ENCODE measurements at places on chromosomes 6 and 20.
A peak's percentile ranks its signal among the peaks of the same experiment; 100 is the strongest.

GRCh38 chr6:156917213-156917612 is 140.0 kb downstream of the ARID1B start:
- DNase-seq: no peak

DNA sequence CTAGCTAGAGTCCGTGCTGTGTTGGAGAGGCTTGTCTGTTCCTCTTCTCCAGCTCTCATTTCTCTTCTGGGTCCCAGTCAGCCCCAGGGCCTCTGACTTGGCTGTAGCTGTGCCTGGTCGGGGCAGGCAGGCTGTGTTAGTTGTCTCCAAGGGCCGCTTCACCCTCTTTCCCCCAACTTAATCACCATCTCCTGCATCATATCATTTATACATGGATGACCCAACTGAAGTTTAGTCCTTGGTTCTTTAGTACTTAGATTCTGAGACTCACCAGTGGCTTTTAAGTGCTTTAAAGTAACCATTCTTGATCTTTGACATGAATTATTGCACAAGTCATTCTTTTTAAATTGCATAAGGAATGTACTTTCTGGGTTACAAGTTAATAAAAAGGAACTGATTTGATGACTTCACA is 127.3 kb downstream of the RTN4IP1 start:
- DNase-seq: no peak

DNA sequence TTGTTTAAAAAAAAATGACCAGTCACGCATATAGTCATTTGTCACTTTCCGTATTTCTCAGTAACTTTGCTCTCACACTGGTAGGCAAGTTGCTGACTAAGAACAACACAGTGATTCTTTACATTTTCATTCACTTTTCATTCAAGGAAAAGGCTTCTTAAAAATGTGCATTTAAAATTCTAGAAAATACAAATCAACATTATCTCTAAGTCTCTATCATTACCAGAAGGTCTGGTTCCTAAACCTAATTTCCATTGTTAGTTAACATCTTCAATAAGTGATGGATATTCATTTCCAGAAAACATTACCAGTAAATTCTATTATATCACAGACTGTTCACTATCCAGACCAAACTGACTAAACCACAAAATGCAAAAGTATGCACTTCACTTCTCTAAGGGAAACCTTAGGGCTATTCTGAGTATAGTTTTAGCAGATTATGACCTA is 115.3 kb downstream of the AHI1 start:
- no peak for DNase-seq

DNA sequence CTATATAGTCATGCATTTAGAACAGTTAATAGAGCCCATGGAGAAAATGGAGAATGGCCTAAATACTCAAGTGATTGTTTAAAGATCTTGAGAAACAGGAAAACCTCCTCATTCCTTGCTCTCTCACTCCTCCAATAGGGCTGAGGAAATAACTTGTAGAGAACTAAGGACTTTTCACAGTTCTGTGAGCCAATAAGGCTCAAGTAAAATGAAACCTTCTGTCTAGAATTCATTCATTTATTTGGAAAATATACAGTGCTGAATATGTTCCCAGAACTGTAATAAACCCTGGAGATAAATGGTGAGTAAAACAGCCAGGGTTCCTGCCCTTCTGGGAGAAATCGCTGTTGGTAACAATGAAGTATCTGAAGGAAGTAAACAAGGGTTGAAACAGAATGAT is 35.3 kb downstream of the ELOVL2 start:
- DNase-seq: no peak

DNA sequence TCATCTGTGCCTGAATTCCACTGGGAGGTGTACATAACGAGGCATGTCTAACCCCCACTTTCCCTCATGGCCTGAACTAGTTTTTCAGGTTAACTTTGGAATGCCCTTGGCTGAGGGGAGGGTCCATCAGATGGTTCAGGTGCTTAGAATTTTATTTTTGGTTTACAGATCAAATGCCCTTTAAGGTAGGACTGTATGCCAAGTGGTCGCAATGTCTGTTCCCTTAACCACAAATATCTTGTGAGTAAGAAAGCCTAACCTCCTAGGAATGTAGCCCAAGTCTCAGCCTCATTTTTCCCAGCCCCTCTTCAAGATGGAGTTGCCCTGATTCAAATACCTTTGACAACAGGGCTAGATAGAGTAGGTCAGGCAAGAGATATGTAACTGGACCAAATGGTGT is 78.4 kb downstream of the RNASET2 start:
- DNase-seq: no peak

- no peak for DNase-seq
Measured at GRCh38 chr6:140289186-140289585, 914.7 kb upstream of the CITED2 start.

DNA sequence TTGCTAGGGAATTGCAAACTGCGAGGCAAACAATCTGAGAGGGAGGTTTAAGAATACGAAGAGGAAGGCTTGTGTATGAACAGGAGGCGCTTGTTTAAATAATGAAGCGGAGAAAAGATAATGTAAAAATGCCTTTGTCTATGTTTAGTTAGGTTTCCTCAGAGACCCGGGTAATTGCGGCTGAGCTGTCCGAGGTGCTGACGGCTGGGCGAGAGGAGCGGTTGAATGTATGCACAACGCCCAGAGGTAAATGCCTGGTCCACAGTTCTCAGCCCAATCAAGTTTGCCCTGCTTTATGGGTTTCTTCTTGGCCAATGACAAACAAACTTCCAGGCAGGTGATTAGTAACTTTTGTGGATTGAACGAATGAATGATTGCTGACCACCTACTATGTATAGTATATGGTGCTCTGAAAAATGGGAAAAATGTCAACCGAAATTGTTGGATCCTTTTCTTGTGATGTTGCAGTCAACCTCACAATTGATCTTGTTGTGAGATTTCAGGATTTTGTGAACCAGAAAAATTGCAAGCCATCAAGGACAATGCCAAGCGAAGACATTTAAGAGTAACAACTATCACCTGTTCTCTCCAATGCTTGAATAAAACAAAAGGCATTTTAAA is 38.3 kb upstream of the SLC32A1 start:
- DNase-seq: no peak

DNA sequence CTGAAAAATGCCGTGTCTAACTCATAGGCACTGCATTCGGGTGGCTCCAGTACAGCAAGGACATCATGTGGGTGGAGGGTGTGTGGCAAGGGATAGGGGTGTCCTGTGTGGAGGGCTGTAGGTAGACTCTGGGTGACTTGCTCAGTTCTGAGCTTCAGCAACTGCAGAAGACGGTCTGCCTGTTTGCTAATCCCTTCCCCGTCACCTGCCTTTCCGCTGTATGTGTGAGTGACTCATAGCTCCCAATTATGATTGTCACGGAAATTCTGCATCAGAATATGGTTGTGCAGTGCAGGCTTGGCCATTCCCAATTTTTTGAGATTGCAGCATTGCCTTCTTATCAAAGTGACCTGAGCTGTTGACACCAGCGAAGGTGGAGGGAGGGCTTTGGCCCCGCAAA is 174.3 kb downstream of the CDH4 start:
- no peak for DNase-seq

DNA sequence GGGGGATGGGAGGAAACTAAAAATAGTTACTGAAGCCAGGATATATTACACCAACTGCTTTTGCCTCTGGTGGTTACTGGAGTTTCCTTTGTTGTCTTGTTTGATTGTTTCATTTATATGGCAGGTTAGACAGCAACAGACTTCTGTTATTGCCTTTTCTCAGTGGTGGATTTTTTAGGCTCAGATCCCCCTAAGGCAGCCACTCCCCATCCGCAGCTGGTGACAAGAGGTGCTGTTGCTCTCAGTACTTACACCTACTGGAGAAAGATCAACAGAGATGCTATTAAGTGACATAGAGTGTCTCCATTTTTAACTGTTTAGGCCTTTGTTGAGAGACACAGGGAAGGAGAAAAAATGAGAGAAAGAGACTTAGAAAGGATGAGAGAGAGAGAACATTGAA is 552.1 kb downstream of the PKHD1 start:
- no peak for DNase-seq

DNA sequence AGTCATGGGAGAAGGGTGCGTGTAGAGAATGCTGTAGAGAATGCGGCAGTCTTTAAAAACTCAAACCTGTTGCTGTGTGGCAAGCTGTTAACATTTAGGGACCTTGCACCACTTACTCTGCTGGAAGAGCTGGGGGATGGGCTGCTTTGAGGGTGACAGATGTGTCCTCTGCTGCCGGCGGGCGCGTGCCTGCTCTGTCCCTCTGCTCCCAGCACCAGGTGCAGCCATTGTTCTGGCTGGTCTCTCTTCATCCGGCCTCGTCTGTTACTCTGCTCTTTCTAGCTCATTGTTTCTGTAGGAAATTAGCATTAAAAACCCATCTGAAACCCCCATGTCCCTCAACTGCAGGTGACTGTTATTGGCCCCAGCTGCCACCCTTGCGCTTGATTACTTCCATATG is 78.5 kb downstream of the CBFA2T2 start:
- no peak for DNase-seq

DNA sequence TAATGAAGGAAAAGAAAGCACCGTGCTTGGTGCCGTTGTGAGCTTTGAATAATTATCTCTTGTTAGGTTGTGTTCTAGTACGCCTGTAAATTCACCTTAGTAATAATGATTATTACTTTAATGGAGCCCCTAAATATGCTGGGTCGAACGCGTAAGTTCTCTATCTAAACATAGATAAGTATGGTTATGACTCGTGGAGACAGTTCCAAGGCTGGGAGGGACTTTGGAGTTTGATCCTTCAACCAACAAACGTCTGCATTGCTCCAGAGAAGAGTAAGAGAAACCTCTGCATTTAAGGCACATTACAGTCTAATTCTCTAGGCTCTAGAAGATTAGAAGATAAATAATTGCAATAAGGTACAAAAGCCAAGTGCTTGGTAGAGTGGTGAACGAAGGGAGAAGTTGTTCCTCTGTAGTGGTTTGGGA is 514 bp downstream of the ACOT13 start:
- DNase-seq: no peak

- DNase-seq: peak; percentile 28
Measured at GRCh38 chr20:58645412-58645968, 5.6 kb upstream of the STX16 start.

GRCh38 chr6:106591111-106591825 is 38.0 kb downstream of the RTN4IP1 start:
- DNase-seq: no peak

GRCh38 chr6:119966484-119966883 is 616.9 kb upstream of the MAN1A1 start:
- DNase-seq: no peak

GRCh38 chr6:131756039-131756438 is 45.2 kb upstream of the CTAGE9 start:
- no peak for DNase-seq

DNA sequence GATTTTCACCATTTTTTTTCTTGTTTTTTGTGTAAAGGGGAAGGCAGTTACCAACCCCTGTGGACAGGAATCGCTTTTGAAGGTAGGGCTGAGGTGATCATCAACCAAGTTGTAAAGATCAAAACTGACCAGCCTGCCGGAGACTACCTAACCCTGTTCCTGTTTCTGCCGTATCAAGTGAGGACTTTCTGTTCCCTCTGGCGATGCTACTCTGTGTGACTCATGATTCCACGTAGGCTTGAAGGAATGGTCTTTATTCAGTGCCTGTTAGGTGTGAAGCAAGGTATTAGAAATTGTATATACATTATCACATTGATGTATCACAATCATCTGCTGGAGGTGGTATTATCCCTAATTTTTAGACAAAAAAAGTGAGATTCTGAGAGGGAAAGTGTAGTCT is 161.3 kb downstream of the SOX4 start:
- DNase-seq: no peak

GRCh38 chr6:155084431-155085123 is 89.5 kb downstream of the TIAM2 start:
- no peak for DNase-seq

DNA sequence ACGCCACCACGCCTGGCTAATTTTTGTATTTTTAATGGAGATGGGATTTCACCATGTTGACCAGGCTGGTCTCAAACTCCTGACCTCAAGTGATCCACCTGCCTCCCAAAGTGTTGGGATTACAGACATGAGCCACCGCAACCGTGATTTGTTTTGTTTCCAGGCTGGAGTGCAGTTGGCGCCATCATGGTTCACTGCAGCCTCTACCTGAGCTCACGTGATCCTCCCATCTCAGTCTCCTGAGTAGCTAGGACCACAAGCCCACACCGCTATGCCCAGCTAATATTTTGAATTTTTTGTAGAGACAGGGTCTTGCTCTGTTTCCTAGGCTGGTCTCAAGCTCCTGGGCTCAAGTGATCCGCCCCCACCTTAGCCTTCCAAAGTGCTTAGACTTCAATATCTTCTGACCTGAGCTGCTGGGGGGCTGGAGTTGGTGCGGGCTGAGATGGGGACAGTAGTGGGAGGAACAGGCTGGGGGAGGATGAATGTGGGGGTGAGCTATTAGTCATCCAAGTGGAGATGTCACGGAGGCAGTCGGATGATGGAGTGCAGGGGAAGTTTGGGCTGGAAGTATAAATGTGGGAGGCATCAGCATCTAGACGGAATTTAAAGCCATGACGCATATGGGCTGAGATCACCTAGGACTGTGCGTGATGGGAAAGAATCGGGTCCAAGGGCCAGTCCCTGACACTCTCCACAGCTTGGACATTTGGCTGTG is 23.1 kb upstream of the ZMYND8 start:
- DNase-seq: no peak

- no peak for DNase-seq
Measured at GRCh38 chr20:50222309-50223038, 31.8 kb downstream of the CEBPB start.

- DNase-seq: no peak
Measured at GRCh38 chr6:137487181-137487868, 6.9 kb downstream of the OLIG3 start.

DNA sequence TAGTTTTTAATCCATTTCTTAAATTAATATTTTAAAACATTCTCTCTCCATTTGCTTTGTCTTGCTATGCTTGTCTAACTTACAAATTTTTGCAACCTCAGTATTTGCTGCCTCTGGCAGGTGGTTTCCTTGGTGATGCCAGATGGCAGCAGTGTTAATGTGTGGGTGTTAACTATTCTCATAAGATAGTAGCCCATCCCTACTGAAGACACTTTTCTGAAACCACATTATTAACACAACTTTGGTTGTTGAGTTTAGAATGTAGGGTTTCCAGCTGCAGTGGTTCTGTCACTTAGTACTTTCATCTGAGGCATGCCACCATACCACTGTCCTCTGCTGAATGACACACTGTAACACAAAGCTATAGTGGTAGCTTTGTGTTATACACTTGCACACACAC is 75.1 kb downstream of the MYO6 start:
- DNase-seq: no peak

GRCh38 chr6:40978687-40979289 is 60.2 kb downstream of the UNC5CL start:
- DNase-seq: no peak

- no peak for DNase-seq
Measured at GRCh38 chr20:43514648-43514999, 7.1 kb downstream of the L3MBTL1 start.

GRCh38 chr20:2080532-2081224 is 20.9 kb upstream of the STK35 start:
- DNase-seq: no peak

All from mesenteric fat pad (tissue), 1 donor.